ENCODE measurements at places on chromosomes 2 and 18.

DNA sequence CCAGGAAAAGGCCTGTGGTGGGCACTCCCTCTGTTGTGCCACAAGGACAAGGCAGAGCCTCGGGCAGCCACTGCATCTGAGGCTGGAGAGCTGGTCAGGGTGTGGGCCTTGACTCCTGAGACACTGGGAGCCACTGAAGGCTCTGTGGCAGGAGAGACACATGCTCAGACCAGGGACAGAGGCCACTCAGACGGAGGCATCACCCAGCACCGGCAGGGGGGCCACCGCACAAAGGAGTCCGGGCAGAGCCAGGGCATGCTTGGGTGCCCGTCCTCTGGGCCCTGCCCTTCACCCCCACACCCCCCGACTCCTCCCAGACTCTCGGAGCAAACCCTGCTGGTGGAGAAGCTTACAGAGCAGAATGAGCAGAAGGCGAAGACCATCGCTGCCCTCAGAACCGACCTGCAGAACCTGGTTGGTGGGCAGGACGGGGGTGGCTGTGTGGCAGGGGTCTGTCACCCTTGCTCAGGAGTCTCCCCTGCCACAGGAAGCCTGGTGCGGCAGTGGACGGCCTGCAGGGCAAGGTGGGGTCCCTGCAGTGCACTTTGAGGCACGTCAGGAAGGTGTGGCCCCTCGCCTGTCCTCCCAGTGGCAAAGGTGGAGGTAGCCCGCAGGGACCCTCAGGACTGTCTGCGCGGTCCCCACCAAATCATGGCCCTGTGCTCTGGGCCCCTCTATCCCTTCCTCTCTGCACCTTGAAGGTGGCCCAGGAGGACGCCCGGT, 26.0 kb downstream of the CROCC2 start:
- DNase-seq = no peak

GRCh38 chr2:241859017-241859435, 332 bp upstream of the PDCD1 start:
- no peak for DNase-seq

- DNase-seq = no peak
Observed at GRCh38 chr18:23151414-23152099, 16.3 kb downstream of the CABLES1 start.

DNA sequence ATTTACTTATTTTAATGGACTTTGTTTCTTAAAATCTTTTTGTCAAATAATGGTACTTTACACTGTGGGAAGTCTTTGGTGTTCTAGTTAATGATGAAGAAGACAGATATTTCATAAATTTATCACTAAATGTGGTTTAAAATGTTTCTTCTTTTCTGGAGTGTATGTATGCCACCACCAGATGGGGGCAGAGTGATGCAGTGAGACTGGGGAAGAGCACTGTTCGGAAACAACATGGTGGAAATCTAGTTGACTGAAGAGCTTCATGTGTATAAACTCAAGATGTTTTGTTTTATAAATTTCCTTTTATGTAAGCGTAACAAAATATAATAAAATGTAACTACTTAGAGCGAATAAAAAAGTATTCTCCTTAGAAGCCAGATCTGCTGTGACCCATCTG, 195.1 kb downstream of the KCNE4 start:
- DNase-seq = no peak

- DNase-seq = no peak
Observed at GRCh38 chr2:78586316-78586715, 439.2 kb upstream of the REG3G start.

GRCh38 chr2:209441541-209441940, 17.7 kb downstream of the MAP2 start:
- DNase-seq = no peak

DNA sequence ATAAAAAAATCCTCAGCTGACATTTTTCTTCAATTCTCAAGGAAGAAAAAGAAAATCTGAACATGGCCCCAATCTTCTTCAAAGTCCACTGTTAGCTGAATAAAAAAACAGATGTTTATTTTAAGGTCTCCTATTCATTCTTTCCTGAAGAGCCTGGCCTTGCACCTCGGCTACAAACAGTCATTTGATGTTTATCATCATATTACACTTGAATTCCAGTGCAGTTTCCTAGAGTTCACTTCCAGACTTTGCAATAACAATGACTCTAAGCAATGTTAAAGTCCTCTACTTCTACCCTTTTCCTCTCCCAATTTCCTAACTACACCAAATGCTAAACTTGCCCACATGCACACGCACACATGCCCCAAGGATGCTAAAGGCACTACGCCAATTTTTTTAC, 70.1 kb downstream of the NOL10 start:
- DNase-seq = no peak

- DNase-seq = no peak
Observed at GRCh38 chr2:238703053-238703415, 144.9 kb upstream of the TWIST2 start.
